ENCODE measurements at places on chromosomes 6 and 20. TPM values are rescaled to one million over a fixed set of nuclear protein-coding genes. Genes with fewer than 3 reads are reported as not detected.

BFSP1 gene
- total RNA-seq: 13.8 TPM

SHLD1 gene
- 4.1 TPM for total RNA-seq

DNA sequence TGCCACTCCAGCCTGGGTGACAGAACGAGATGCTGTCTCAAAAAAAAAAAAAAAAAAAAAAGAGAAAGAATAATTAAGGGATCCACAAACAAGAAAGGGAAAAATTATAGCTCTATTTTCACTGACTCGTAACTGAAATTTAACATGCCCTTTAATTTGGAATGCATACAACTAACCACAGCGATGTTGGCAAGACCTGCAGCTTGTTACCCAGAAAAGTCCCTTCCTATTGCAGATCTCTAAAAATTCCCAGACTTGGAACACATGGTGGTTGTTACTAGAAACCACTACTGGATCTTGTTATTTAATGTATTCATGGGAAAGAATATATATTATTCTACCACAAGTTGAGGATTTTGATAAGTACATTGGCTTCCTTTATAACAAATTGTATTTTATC is 27.8 kb upstream of the SMIM28 start:
- H3K36me3 ChIP-seq: no peaks in the 10 kb centered on the region
- no peak overlapping the region for H3K27ac ChIP-seq
- H3K27me3 ChIP-seq: peaks cover 35% of the 10 kb centered on the region
- H3K4me1 ChIP-seq: no peaks in the 10 kb centered on the region
- DNase-seq: no peak

SLC17A3 gene
- not detected for total RNA-seq

DNA sequence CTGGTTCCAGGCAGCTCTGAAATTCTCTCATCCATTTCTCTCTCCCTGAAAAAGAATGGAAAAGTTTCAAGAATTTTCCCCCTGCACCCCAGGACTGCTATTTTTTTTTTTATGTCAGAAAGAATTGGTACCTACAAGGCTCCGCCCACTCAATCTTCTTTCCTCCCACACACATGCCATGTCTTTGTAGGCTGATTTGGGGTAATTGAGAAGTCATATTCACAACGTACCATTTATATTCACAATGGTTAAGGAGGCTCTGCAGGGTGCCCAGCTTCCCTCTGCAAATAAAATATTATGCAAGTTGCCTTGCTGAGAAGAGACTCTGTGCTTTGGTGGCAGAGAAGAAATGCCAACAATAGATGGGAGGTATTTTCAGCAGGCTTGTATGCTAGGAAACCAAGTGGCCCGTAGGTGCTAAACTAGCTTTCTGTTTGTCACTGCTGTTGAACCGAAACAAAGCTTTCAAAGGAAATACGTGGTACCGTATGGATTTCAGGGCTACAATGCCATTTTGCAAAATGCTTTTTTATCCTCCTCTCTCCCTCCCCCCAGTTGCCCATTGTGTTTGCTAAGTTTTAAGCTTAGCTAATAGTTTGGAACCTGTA is 150.0 kb downstream of the PHACTR1 start:
- H3K27ac ChIP-seq: no peak overlapping the region
- H3K36me3 ChIP-seq: no peaks in the 10 kb centered on the region
- no peak overlapping the region for H3K4me3 ChIP-seq
- peaks cover 7% of the 10 kb centered on the region for H3K27me3 ChIP-seq

PRR18 gene
- total RNA-seq: not detected

GRCh38 chr6:38452816-38453660 is 186.7 kb downstream of the BTBD9 start:
- no peak for DNase-seq
- no peak overlapping the region for H3K27ac ChIP-seq
- H3K4me1 ChIP-seq: no peaks in the 10 kb centered on the region
- H3K36me3 ChIP-seq: peaks cover 3% of the 10 kb centered on the region

DNA sequence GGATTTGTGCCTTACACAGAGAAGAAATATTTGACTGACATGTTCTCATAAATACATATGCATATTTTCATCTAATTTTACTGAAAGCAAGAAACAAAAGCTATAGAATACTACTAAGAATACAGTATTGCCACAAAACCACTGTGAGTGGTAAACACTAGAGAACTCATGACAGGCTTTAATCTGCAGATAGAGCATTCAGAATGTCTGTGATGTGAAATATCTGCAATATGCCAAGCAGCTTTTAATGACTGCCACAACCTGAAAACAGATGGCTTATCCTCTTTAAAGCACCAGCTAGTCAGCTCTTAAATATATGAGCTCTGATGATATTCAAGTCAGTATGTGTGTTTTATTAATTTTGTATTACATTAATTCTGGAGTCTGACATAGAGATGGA is 3.4 kb downstream of the NAPB start:
- no peak overlapping the region for H3K27ac ChIP-seq
- DNase-seq: no peak
- no peak overlapping the region for H3K4me3 ChIP-seq
- H3K27me3 ChIP-seq: no peaks in the 10 kb centered on the region
- H3K36me3 ChIP-seq: no peaks in the 10 kb centered on the region

DNA sequence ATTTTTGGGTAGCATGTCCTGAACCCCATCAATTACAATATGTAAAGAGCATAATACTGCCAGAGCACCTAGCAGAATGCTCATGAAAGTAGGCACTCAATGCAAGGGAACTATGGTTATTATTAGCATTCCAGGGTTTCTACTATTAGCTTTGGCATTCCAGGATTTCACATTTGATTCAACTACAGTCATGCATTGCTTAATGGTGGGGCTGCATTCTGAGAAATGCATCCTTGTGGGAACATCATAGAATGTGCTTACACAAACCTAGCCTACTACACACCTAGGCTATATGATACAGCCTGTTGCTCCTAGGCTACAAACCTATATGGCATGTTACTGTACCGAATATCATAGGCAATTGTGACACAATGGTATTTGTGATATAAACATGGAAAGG is 247.8 kb downstream of the CD83 start:
- no peaks in the 10 kb centered on the region for H3K36me3 ChIP-seq
- peaks cover 32% of the 10 kb centered on the region for H3K27me3 ChIP-seq
- no peak for DNase-seq
- no peaks in the 10 kb centered on the region for H3K4me1 ChIP-seq

- no peak overlapping the region for H3K27ac ChIP-seq
- H3K4me3 ChIP-seq: no peak overlapping the region
- DNase-seq: no peak
- H3K27me3 ChIP-seq: no peaks in the 10 kb centered on the region
Measured at GRCh38 chr6:126015863-126016262, 29.5 kb downstream of the TRMT11 start.

DNA sequence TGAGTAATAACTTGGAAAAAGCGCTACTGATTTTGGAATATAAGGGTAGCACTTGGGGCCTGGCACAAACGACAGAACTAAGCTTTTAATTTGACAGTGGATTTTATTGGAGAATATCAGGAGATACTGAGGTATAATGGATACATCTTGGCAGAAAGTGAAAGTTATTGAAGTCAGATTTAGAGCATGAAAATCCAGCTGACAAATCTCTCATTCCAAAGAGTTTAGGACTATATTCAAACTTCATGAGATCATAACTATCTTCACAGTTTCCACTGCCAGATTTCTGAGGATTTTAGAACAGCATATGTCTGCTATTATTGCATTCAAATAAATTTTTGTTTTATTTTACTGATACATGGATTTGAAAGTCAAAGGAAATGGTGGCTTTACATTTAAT is 132.3 kb upstream of the THEMIS start:
- H3K36me3 ChIP-seq: peaks cover 18% of the 10 kb centered on the region
- H3K27ac ChIP-seq: no peak overlapping the region
- no peak for DNase-seq
- H3K4me3 ChIP-seq: no peak overlapping the region
- H3K27me3 ChIP-seq: no peaks in the 10 kb centered on the region

DNA sequence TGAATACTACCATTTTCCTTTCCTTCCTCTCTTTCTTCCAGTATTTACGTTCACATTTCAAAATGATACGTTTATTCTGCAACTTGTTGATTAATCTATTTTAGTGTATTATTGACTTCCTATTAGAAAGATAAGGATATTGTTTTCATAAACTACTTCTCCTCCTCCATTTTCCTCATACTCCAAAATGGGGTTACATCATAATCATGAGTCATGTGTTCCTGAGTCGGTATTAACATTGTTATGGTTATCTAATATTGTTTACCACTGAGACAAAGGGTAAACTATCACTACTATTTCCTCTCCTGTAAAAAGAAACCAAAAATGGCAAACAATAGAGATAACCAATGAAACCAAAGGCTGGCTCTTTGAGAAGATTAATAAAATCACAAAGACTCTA is 126.5 kb upstream of the CDYL start:
- H3K4me1 ChIP-seq: peaks cover 8% of the 10 kb centered on the region
- peaks cover 7% of the 10 kb centered on the region for H3K36me3 ChIP-seq
- DNase-seq: no peak
- no peak overlapping the region for H3K27ac ChIP-seq

DNA sequence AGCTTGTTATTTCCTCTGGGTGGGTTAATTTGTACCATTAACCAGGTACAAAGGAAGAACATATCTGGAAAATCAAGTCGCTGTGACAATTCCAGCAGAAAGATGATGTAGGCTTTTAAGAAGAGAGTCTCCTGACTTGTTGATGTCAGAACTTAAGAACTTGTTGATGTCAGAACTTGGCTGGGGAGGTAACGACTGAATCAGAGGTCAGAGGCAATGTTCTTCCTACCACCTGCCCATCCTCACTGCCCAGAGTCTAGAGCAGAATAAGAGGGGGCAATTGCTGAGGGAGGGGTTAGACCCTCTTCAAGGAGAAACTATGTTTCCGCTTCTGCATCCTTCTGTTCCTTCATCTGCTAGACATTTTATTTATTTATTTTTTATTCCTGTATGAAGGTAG is 18.9 kb downstream of the MLIP start:
- H3K27me3 ChIP-seq: no peaks in the 10 kb centered on the region
- no peak overlapping the region for H3K27ac ChIP-seq
- peaks cover 6% of the 10 kb centered on the region for H3K4me1 ChIP-seq
- DNase-seq: no peak
- no peaks in the 10 kb centered on the region for H3K36me3 ChIP-seq
- no peak overlapping the region for H3K4me3 ChIP-seq

SCRT2 gene
- not detected for total RNA-seq

ANKRD60 gene
- not detected for total RNA-seq

DNA sequence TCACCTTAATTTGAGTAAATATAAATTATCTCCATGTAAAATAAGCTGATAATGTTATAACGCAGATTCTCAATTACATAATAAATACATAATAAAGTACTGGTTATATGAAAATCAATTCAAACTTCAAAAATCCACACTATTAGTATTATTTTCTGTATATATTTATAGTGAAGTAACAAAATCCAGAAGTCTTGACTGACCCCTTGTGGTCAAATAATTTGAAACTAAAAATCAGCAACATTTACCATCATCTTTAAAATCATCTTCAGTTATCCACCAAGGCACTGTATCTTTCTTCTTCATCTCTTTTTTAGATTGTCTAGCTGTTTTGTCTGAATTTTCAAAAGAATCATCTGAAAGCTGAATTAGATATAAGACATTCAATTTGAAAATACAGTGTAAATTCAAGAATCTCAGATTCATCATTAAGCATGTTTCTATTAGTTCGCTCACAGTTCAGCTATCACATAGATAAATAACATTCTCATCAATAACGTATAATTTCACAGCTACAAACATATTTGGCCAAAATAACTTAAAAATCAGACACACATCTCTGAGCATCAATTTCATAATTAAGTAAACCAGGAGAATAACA is 6.5 kb downstream of the CEP162 start:
- peaks cover 3% of the 10 kb centered on the region for H3K36me3 ChIP-seq
- H3K4me1 ChIP-seq: peaks cover 6% of the 10 kb centered on the region
- H3K27me3 ChIP-seq: no peaks in the 10 kb centered on the region
- H3K4me3 ChIP-seq: no peak overlapping the region
- H3K27ac ChIP-seq: no peak overlapping the region
- no peak for DNase-seq

DNA sequence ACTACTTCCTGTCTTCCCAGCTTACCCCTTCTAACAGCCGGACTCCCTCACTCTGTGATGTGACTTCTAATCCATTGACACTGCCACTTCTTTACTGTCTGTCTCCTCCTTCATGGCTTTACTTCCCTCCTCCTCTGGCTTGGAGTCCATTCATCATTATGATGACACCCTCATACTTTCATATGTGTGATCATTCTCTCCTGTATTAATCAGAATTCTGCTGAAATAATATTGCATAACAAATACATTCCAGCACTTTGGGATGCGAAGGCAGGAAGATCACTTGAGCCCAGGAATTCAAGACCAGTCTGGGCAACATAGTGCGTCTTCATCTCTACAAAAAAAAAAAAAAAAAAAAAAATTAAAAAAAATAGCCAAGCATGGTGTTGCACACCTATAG is 147.9 kb upstream of the BTBD3 start:
- H3K4me3 ChIP-seq: no peak overlapping the region
- H3K36me3 ChIP-seq: no peaks in the 10 kb centered on the region
- no peak overlapping the region for H3K27ac ChIP-seq
- H3K4me1 ChIP-seq: no peaks in the 10 kb centered on the region

DNA sequence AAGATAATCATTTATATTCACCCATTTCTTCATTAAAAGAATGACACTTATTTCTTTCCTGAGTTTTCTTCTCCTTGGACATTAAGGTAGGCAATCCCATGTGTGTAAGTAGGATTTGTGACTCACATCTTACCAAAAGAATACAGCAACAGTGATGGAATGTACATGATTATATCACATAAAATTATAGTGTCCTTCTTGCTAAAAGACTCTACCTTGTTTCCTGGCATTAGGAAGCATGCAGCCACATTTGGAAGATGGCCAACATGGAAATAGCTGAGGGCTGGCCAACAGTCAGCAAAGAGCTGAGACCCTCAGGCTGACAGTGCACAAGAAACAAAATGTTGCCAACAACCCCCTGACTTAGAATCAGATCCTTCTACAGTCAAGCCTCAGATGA is 327.9 kb upstream of the MARCKS start:
- H3K4me3 ChIP-seq: no peak overlapping the region
- H3K27me3 ChIP-seq: no peaks in the 10 kb centered on the region

GRCh38 chr6:139134064-139134395 is 850 bp upstream of the HECA start:
- peaks cover 32% of the 10 kb centered on the region for H3K4me1 ChIP-seq
- DNase-seq: no peak
- peaks cover 7% of the 10 kb centered on the region for H3K36me3 ChIP-seq
- peak overlapping the region; percentile 27 for H3K27ac ChIP-seq

SEMG1 gene
- total RNA-seq: not detected

SRMS gene
- total RNA-seq: not detected
